ENCODE measurements at places on chromosomes 12 and 14. TPM values are rescaled to one million over a fixed set of nuclear protein-coding genes. Genes with fewer than 3 reads are reported as not detected.

- no peak overlapping the region for H3K4me3 ChIP-seq
- H3K4me1 ChIP-seq, result peaks cover 7% of the 10 kb centered on the region
- no peaks in the 10 kb centered on the region for H3K27me3 ChIP-seq
- H3K27ac ChIP-seq, result no peak overlapping the region
- no peaks in the 10 kb centered on the region for H3K36me3 ChIP-seq
- no peak for DNase-seq
Measured at GRCh38 chr14:91256661-91257060, 12.2 kb upstream of the GPR68 start.

FAM177A1 gene
- 48.2 TPM for total RNA-seq

MYF6 gene
- not detected for total RNA-seq

C12orf50 gene
- total RNA-seq, result 0.30 TPM

CDK2 gene
- total RNA-seq, result 69.8 TPM
